ENCODE measurements at places on chromosomes 11 and 22.

- no peak for DNase-seq
Observed at GRCh38 chr11:7167976-7168740, 79.4 kb downstream of the RBMXL2 start.

- no peak for DNase-seq
Observed at GRCh38 chr22:35864545-35865165, 147.0 kb downstream of the APOL5 start.

GRCh38 chr11:84645988-84646694 lies 981.0 kb downstream of the DLG2 start:
- DNase-seq = no peak

DNA sequence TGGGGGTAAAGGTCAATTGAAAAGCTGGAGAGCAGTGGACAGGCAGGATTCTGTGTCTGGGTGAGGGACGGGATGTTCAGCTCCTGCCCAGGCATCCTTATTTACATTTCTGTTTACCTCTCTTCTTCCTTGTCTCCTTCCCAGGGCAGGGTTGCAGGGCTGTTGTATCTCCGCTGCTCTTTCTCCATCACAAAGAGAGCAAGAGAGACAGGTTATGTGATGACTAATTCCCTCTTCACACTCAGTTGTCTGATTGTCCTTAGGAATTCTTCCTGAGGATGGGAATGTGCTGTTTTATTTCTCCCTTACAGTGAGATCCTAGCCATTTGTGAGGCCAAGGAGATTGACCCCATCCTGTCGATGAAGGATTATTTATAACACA lies 104.9 kb downstream of the VPREB1 start:
- DNase-seq = no peak

DNA sequence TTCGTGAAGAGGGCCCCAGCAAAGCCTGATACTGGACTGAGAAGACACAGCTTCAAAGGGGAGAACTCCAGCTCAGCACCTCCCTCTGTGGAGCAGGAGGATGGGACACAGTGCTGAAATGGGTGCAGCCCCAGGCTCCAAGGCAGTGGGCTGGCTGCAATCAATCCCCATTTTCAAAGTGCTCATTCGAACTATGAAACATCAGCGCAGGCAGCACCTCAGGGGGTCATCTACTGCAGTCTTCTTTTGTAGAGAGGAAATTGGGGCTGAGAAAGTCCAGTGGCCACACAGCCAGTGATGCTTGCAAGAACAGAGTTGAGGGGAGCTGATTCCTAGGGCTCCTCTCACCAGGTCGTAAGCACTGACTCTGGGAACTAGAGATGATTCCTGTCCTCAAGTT lies 25.1 kb downstream of the OPCML start:
- no peak for DNase-seq

GRCh38 chr22:50274311-50274710 lies 4.1 kb upstream of the MAPK11 start:
- no peak for DNase-seq

- no peak for DNase-seq
Observed at GRCh38 chr11:119169282-119169719, 776 bp downstream of the NLRX1 start.

- DNase-seq = no peak
Observed at GRCh38 chr11:117823294-117823945, 1.1 kb downstream of the FXYD2 start.

GRCh38 chr11:115207166-115207591 lies 297.0 kb downstream of the CADM1 start:
- DNase-seq = no peak

DNA sequence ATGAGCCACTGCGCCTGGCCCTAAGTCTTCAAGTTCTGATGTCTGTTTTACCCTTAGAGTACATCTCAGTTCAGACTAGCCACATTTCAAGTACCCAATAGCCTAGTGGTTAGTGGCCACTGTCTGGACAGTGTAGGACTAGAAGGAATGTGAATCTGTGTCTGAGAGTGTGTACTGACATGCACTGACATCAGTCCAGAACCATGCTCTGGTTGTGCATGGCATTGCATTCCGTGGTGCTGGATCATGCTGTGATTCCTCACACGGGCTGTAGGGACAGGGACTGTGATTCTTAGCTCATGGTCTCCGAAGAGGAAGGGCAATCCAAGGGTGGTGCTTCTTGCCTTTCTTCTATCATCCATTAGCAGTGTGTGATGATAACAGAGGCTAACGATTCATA lies 41.1 kb downstream of the AMOTL1 start:
- no peak for DNase-seq

DNA sequence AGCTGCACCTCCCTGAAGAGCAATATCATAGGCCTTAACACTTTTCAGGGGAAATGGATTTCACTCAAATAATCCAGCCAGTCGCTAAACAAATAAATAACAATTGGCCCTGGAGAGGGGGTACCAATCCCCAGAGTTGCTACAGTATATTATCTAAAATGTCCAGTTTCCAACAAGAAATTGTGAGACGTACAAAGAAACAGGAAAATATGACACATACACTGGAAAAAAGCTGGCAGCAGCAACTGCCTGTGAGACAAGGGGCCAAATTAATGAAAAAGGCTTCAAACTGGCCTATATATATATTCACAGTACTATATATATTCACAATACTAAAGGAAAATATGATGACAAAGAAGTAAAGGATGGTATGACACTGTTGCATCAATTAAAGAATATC lies 4.0 kb downstream of the NF2 start:
- DNase-seq = no peak

Measured in smooth muscle cell of the brain vasculature (primary cell).